Large intestine (tissue), 12 donors: ENCODE measurements at places on chromosomes 13 and 19. TPM values are rescaled to one million over a fixed set of nuclear protein-coding genes. Genes with fewer than 3 reads are reported as not detected.

Gene CGB3
- polyA plus RNA-seq = not detected

Gene URAD
- 47.1 TPM for polyA plus RNA-seq

Gene GRK1
- 0.16 TPM for polyA plus RNA-seq

DNA sequence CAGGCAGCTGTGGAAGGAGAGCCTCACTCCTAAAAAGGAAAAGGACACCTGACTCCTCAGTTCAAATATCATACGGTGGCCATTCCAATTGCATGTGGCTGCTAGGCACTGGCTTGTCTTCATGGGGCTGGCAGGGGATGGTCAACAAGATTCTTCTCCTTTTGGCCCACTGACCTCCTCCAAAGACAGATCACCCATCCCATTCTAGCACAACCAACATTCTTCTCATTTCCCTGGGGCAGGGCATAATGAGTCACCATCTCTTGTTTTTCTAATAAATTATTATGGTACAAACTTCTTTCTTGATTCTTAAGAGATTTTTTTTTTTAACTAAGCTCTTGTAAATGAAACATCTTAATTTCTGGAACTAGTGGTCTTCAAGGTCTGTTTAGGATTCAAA is 136.7 kb upstream of the NBEA start:
- no peak for DNase-seq
- no peaks in the 10 kb centered on the region for H3K27me3 ChIP-seq
- no peak overlapping the region for H3K27ac ChIP-seq
- no peaks in the 10 kb centered on the region for H3K36me3 ChIP-seq

DNA sequence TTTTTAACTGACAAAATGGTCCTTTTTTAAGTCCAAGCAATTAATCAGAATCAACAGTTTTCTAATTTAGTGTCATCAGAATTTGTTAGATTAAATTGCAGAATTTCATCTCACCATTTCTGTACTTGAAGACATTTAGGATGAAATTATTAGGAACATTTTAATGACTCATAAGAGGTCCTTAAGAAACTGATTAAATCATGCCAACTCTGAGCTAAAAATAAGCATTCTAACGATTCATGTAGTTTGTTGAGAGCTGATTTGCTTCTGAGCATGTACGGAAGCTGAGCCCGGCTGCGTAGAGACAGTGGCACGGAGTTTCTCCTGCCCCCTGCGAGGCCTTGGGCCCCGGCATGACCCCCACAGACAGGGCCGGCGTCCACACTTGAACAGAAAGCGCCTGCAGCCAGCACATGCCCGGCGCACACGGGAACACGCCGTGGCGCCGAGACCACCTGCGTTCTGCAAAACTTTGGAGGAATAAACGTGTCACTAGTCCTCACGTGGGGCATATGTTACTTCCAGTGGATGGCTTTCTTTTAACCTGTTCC is 89.7 kb upstream of the MCF2L start:
- peaks cover 77% of the 10 kb centered on the region for H3K36me3 ChIP-seq
- no peak overlapping the region for H3K4me3 ChIP-seq

DNA sequence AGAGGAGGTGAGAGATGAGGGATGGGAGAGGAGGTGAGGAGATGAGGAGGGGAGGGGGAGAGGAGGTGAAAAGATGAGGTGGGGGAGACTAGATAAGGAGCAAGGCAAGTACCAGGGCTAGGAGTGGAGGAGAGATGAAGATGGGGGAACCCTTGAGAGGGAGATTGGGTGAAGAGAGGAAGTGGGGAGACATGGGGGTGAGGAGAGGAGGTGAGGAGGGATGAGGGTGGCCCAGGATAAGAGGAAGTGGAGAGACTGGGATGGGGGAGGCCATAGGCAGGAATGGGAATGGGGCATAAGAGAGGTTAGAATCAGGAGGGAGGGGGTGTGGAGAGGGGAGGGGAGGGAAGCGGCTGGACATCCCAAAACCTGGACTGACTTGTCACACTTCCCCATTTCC is 16.7 kb upstream of the EMC10 start:
- H3K27ac ChIP-seq = no peak overlapping the region
- no peak for DNase-seq
- no peaks in the 10 kb centered on the region for H3K36me3 ChIP-seq
- no peak overlapping the region for H3K4me3 ChIP-seq
- peaks cover 3% of the 10 kb centered on the region for H3K4me1 ChIP-seq

DNA sequence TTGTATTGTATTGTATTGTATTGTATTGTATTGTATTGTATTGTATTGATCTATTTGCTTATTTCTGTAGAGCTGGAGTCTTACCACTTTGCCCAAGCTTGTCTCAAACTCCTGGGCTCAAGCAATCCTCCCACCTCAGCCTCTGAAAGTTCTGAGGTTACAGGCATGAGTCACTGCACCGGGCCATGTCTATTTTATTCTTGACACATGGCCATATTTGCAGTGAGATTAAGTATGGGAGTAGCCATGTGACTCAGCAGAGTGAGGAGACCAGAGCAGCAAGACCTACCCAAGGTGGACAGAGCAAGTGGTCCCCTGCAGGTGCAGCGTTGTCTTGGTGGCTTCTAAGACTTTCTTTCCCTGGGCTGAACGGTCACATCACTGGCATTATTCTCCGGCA is 49.1 kb upstream of the UBAC2 start:
- H3K4me3 ChIP-seq = no peak overlapping the region
- no peaks in the 10 kb centered on the region for H3K36me3 ChIP-seq
- H3K27ac ChIP-seq = no peak overlapping the region
- no peak for DNase-seq
- H3K27me3 ChIP-seq = no peaks in the 10 kb centered on the region

DNA sequence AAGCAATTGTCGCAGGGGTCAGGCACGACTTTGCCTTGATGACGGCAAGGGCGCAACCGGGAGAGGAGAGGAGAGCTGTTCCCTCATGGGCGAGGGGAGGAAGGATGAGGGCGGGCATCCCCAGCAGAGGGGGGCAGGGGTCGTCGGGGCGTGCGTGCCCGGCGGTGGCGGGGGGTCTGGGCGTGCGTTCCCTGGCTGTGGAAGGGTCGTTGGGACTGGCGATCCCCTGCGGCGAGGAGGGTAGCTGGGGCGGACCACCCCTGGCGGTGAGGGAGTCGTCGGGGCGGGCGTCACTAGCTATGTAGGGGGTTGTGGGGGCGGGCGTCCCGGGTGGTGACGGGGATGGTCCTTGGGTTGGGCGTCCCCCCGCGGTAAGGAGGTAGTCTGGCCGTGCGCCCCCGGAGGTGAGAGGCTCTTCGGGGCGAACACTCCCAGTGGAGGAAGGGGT is 1.7 kb downstream of the COMP start:
- H3K27me3 ChIP-seq = peaks cover 79% of the 10 kb centered on the region
- H3K4me1 ChIP-seq = peaks cover 24% of the 10 kb centered on the region
- DNase-seq = no peak
- H3K27ac ChIP-seq = no peak overlapping the region
- no peak overlapping the region for H3K4me3 ChIP-seq

GRCh38 chr13:87827479-87827878 is 156.3 kb downstream of the SLITRK5 start:
- no peak overlapping the region for H3K4me3 ChIP-seq
- no peaks in the 10 kb centered on the region for H3K4me1 ChIP-seq
- H3K27me3 ChIP-seq = no peaks in the 10 kb centered on the region

GRCh38 chr13:47337781-47338507 is 441.1 kb upstream of the HTR2A start:
- DNase-seq = no peak
- H3K27ac ChIP-seq = no peak overlapping the region
- no peaks in the 10 kb centered on the region for H3K27me3 ChIP-seq
- H3K36me3 ChIP-seq = no peaks in the 10 kb centered on the region
- H3K4me3 ChIP-seq = no peak overlapping the region
- H3K4me1 ChIP-seq = no peaks in the 10 kb centered on the region
